ENCODE measurements at places on chromosomes 3 and 15.

GRCh38 chr3:86995537-86995936 is 4.6 kb upstream of the VGLL3 start:
- DNase-seq: no peak

GRCh38 chr3:171192176-171192854 is 165.8 kb upstream of the SLC2A2 start:
- DNase-seq: no peak

GRCh38 chr3:21877214-21877754 is 126.3 kb upstream of the ZNF385D start:
- DNase-seq: no peak

- no peak for DNase-seq
Observed at GRCh38 chr3:12275974-12276650, 12.8 kb upstream of the PPARG start.

Data from stimulated activated CD8-positive, alpha-beta memory T cell treated with anti-CD3 and anti-CD28 coated beads, Interleukin-4, amount 100 ng/mL, for 4 hours (primary cell).